ENCODE measurements at places on chromosomes 5 and 9.

- no peak for DNase-seq
Observed at GRCh38 chr5:146474065-146474464, 26.9 kb downstream of the TCERG1 start.

DNA sequence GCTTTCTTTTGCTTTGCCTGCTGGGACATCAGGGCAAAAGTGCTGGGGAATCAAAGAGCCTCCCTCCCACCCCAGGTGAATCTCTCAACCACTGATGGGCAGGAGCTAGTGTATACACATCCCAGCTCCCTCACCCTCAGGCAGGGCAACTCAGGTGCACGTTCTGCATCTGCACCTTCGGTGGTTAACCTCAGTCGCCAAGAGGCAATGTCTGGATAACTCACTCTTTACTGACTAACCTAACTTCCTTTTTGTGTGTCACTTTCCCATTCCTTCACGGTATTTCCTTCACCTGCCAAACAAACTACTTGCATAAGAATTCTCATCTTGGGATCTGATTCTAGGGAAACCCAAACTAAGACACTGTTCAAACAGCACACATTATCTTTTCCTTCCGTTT is 26.3 kb downstream of the CNTFR start:
- no peak for DNase-seq

DNA sequence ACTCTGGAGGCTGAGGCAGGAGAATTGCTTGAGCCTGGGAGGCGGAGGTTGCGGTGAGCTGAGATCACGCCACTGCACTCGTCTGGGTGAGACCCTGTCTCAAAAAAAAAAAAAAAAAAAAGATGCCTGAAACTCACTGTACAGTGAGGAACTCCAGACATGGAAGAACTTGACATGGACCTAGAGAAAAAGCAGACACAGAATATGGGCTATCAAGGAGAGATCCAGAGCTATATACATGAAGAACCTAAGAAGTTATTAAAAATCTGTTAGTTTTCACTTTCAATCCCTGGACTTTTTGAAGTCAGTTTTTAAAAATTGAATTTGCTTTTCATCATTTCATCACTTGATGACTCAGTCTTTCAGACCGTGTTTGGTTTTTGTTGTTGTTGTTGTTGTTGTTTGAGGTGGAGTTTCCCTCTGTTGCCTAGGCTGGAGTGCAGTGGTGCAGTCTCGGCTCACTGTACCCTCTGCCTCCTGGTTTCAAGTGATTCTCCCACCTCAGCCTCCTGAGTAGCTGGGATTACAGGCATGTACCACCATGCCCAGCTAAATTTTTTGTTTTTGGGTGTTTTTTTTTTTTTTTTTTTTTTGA is 20.3 kb downstream of the PAIP2 start:
- DNase-seq: no peak

DNA sequence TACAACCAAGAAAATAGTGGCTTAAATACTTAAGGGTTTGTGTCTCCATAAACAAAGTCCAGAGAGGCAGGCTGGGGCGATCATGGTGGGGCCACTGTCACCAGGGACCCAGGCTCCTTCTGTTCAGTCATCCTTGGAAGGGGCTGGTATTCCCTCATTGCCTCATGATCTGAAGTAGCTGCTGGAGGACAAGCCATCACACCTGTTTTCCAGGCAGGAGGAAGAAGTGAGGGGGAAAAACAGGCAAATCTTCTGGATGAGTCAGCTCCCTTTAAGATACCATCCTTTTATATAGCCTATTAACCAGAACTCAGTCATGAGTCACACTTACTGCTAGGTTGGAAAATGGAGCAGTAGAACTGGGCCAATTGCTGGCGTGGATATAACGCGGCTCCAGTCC is 92.3 kb downstream of the DAP start:
- no peak for DNase-seq

DNA sequence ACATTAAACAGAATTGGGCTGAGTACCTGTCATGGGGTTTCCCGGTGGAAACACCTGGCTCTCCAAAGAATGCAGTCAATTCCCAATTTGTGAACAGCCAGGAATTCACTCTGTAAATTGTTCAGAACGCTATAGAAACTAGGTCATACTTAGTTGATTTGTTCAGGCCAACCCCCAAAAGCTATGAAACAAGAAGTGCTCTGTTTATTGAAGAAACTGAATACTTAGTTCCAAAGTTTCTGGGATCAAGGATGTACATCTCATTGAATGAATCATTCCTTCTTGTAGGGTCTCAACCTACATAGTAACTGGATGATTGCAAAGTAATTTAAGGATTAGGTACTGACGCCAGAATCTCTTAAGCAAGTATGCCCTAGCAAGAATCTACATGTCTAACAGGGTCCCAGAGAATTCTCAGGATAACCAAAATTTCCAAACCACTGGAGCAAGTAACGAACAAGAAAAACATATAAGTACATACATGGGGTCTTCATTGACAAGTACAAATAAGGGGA is 659 bp upstream of the TUSC1 start:
- DNase-seq: no peak

- no peak for DNase-seq
Observed at GRCh38 chr5:62685221-62685620, 106.6 kb downstream of the LRRC70 start.

- DNase-seq: no peak
Observed at GRCh38 chr5:10762776-10763500, 1.9 kb upstream of the DAP start.

GRCh38 chr9:20815923-20816703 is 132.1 kb downstream of the FOCAD start:
- no peak for DNase-seq

DNA sequence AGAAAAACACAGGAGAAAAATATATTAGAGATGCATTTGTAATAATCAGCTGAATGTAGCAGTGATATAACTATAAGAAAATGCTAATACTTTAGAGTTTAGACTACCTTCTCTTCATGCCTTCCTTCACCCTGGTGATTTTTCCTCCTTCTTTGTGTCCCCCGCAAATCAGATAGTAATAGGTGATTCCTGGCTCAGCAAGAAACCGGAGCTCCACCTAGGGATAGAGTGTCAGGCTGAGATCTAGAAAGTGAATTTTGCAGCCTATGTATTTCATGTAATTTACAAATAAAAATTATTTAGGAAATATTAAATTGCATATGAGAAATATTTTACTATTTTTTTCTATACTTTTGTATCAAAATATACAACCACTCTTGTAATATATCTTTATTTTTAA is 109.8 kb upstream of the ST8SIA4 start:
- DNase-seq: no peak

DNA sequence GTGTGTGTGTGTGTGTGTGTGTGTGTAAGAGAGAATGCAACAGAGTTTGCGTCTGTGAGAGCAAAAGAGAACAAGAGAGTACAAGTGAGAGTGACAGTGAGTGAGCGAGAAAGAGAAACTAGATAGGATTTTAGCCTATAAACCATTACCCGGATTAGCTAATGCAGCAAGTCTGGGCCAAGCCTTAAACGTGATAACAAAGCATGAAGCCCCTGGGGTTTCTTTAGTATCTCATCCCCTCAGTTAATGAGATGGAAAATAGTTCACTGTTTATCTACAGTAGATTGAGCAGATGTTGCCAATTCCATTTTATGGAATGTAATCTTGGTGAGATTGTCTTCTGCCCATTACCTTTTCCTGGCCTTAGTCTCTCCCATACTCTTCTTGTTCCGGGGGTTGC is 114.5 kb downstream of the MAT2B start:
- DNase-seq: no peak

DNA sequence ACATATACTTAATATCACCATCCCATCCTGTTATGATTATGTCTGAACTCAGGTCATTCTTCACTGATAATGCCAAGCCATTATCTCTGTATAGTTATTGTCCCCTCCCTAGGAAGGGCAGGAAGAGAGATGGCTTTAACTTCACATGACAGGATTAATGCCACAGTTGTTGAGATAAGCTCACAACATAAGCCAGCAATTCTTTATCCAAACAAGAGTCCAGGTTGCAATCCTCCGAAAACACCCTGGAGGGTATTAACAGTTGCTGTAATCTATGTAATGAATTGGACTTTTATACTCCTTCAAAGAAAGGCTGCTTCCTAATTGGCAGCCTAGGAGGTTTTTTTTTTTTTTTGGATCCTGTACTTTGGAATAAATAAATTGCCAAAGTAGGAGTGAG is 779.4 kb downstream of the SEMA5A start:
- no peak for DNase-seq

All from stromal cell of bone marrow (primary cell).